ENCODE measurements at places on chromosomes 2 and 18.
A peak's percentile ranks its signal among the peaks of the same experiment; 100 is the strongest.

DNA sequence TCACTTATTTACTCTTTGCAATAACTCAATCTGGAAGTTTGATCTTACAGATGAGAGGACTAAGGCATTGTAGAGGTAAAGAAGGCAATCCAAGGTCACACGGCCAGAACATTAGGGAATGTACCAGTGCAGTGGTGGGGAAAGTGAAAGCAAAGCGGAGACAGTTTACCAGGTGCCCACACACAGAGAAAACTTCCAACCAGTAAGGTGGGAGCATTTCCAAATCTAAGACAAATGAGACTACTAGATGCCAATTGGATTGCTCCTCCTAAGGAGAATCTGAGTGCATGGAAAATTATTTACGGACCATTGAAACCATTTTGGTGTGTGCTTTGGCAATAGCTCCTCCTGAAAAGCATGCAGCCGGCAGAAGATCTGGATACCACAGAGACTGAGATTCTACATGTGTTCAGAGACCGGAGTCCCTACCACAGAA is 34.9 kb downstream of the SLC20A1 start:
- DNase-seq, result no peak

DNA sequence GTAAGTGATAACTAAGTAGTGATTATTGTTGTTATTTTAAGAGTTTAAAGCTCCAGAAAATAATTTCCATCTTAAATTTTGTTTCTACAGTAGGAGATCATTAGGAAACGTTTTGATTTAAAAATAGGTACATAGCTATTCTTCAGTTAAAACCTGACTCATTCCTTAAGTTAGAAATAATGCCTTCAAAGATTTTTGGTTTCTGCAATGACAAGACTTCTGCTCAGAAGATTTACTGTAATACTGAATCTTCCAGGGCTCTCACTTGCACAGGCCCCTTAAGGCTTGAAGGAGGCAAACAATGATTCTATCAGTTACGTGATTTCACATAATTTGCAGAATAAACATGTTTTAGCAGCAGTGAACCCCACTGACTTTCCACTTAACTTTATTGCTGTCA is 333.7 kb downstream of the RAD51AP2 start:
- no peak for DNase-seq

DNA sequence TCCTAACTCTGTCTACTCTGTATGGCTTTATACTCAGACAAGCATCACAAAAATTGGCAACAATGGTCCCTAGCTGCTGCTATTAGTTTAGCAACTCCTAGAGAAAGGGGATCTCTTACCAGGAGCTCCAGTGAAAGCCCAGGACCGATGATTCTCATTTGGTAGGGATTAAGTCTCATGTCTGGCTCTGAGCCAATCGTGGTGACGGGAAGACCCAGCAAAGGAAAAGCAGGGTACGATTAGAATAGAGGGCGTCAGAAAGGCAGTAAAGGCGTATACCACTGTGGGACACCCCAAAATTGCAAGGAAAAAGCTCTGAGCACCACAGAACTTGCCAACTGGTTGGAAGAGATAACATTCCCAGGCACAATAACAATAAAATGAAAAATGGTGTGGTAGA is 129.5 kb downstream of the MTCL1 start:
- DNase-seq, result no peak

DNA sequence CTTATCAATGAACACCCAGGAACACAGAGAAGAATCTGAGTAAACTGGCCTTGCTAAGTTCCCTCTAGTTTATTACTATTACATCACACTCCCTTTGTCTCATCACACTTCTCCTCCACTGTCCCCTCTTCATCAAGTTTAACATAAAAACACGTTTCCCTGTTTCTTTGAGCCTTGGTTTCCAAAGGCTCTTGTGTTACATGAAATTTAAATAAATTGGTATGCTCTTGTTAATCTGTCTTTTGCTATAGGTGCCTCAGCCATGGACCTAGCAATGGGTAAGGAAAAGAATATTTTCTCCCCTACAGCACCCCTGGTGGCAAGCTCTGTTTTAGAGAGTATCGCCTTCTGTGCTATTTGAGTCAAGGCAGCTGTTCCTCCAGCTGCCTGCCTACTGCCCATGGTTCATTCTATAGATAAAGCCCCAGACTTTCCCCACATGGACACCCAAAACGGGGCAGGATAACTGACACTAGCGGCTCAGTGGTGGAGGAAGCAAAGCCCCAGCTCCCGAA is 31.8 kb downstream of the TGIF1 start:
- no peak for DNase-seq

DNA sequence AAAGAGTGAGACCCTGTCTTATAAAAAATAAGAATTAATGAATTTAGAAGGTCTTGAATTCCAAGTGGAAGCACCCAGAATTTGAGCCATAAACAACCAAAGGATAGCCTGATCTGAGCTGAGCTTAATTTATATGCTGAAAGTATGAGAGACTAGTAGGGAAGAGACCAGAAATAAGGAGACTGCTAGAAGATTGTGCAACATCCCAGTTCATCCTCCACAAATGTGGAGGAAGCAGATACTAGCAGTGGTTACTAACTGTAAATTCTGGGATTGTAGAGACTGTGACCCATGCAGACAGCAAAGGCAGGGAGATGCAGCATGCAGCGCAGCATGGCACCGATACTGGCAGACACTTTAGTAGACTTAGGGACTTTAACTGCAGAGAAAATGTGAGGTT is 1.5 kb upstream of the SULT1C2 start:
- DNase-seq, result no peak

GRCh38 chr2:241158546-241158900 is 8.3 kb downstream of the PPP1R7 start:
- no peak for DNase-seq

- DNase-seq, result no peak
These were observed 56.0 kb upstream of the PTH2R start for GRCh38 chr2:208350610-208351009.

- no peak for DNase-seq
These were observed 207.4 kb upstream of the SYT4 start for GRCh38 chr18:43484710-43485109.

- no peak for DNase-seq
These were observed 12.3 kb downstream of the NCKAP1 start for GRCh38 chr2:183025993-183026392.

DNA sequence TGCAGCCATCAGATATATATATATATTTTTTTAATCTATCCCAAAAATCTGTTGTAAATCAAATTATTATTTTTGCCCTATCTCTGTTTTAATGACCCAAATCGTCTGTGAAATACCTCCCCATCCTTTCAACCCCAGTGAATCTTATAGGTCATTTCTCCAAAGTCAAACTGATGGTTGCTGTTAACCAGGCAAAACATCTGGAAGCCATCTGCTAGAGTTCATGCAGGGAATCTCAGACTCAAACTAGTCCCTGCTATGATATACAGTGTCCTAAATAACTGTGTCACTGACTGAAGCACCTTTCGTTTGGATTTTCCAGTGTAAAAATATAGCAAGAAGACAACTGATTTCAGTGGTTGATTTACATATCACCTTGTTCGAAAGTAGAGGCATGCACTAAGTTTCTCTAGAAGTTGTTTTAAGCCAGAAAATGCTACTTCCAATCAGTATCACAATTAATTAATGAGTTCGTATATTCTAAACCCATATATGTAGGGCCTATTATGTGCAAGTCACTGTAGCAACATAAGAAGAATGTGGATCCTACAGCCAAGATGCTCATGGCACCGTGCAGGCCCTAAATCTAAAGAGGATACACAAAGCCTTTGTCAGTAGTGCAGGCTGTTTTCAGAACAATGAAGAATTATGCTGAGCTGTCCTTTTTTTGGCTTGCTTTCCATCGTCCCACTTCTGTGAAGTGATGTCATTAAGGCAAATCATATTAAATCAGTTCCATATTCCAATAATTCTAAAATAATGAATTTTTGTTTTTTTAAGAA is 566.0 kb downstream of the STK39 start:
- no peak for DNase-seq

DNA sequence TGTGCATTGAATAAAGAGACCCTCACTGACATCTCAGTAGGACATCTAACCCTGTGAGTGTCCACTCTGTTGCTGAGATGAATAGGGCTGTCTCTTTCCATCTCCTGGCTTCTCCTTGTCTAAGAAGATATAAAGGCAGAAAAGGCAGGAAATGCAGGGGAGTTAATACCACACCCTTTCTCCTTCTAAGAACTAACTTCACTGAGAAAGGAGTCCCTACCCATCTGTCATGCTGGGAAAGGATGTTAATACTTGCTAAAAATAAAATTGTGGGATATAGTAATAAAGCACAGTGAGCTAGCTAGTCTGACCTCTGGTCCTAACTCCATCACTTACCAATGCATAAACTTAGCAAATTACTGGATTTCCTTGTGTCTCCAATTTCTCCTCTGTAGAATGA is 213.9 kb upstream of the FIGN start:
- no peak for DNase-seq

- DNase-seq, result no peak
These were observed 15.5 kb upstream of the CDC42EP3 start for GRCh38 chr2:37686792-37687526.

DNA sequence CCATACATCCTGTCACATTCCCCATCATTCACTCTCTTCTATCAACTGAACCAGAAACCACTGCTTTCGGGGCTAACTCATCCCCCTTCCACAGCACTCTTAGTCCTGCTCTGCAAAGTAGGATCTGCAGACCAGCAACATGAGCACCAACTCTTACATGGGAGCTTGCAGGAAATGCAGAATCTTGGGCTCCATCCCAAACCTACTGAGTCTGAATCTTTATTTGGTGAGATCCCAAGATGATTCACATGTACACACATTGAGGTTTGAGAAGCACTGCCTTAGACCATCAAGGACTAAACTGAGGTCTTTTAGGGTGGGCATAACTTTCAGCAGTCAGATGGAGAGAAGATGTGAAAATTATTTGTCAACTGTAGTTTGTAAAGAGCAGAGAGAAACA is 235.6 kb upstream of the EPHA4 start:
- DNase-seq, result no peak

- no peak for DNase-seq
These were observed 244.5 kb downstream of the TCF4 start for GRCh38 chr18:55343396-55344073.

DNA sequence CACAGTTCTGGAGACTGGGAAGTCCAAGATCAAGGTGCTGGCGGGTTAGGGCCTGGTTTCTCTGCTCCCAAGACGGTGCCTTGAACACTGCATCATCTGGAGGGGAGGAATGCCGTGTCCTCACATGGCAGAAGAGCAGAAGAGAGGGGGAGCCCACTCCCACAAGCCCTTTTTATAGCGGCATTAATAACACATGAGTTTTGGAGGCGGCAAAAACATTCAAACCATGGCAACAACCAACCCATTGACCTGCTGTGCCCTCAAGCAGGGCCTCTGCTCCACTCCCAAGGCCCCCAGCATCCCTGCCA is 62.0 kb downstream of the SMAD7 start:
- no peak for DNase-seq

GRCh38 chr2:44722026-44722625 is 219.4 kb upstream of the SIX3 start:
- no peak for DNase-seq

GRCh38 chr2:44201648-44202165 is 33.0 kb downstream of the PPM1B start:
- no peak for DNase-seq

GRCh38 chr2:9638532-9638931 is 7.7 kb upstream of the YWHAQ start:
- DNase-seq, result no peak

DNA sequence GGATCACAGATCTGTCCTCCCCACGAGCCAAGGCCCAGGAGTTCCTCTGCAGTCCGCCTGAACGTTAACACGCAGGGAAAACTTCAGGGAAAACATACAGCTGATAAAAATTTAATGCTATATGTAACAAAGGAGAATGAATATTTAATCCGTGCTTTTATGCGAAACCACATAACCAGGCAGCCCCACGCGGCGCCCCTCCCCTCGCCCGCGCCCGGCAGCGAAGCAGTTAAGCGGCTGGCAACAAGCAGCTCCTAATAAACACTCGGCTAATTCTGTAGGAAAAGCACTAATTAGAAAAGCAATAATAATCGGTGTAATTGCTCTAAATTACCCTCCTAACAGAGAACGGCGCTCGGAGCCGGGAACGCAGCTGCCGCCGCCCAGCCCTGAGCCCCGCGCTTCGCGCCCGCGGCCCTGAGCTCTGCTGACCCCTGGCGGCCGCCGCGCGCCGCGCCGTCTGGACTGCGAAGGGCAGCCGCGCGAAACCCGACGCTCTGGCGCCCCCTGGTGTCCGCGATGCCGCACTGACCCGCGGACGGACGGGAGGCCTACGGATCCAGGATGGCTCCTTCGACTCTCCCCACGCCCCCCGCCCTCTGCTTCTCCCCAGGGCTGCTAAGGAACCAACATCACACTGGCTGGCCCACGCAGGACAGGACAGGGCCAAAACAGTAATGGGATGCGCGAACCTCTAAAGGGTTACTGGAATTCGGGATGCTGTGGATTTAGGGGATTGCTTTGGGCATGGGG is 181.4 kb downstream of the SMAD2 start:
- DNase-seq, result peak; percentile 35

DNA sequence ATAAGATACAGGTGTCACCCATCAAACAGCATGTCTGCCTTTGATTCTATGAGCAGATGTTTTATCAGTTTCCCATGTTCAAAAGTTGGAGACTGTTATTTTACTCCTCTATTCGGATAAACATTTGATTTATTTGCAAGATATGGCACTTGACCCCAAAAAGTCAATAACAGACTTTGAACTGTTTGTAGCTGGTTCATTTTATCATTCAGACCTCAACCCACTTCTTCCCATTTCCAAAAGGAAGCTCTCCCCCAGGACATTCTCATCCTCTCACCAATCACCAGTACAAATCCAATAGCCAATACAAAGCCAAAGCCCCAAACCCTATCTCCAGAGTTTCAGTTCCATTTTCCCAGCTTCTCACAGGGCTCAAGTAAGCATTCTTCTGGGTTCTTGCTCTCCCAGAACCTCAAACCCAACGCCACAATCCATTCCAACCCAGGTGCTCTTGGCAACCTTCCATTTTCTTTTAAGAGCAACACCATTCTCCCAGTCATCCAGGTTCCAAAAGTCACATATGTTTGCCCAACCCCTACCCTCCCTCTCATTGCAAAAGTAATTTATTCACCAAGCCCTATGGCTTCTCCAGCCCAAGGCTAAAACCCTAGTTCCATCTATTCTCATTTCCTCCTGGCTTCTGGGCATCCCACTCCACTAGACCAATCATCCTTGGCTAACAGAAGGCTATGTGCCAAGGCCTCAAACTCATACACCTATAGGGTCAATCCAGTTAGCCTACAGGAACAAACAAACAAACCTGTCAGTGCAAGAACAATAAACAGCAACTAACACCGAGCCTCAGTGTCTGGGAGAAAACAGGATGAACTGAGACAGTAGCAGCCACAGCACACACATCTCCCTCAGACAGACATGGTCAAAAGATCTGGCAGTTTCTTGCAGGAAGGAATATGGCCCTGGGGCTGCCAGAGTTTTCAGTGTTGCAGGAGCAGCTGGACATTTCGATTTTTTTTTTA is 9.2 kb downstream of the ACVR1 start:
- DNase-seq, result no peak

GRCh38 chr2:239957681-239958472 is 67.3 kb downstream of the NDUFA10 start:
- DNase-seq, result no peak

- DNase-seq, result no peak
These were observed 65.4 kb downstream of the SDC1 start for GRCh38 chr2:20159411-20160070.
